SK-N-SH treated with all-trans-retinoic acid at 6 μM for 48 hours (cell line): ENCODE measurements at places on chromosomes 16 and 17.

DNA sequence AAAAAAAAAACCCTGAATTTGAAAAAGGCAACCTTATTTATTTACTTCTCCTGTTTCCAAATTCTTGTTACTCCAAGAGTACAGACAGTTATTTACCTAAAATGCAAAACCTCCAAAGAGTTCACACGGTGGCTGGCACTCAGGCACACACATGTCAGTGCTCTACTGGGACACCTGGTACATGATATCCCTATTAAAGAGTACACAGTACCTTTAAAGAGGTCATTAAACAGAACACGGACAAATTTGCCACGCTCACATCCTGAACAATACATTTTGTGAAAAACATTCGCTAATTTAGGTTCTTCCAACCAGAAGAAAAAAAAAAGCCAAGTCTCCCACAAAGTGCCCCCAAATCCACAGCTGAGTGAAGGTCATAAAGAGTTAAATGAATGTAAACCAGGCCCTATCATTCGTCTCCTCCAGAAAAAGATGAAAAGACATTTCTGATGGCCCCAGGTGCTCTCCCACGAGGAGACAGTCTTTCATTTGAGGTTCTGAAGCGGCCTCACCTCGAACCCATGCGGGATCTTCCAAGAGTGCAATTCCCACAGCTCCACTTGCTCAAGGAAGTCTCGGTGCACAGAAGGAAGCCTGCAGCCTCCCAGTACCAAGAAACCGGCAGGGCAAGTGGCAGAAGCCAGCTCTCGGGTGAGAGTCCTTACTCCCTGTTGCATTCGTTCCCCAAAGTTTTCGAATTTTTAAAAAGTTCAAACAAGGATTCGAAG, 993 bp downstream of the ERN1 start:
- peak; percentile 23 for ATAC-seq

DNA sequence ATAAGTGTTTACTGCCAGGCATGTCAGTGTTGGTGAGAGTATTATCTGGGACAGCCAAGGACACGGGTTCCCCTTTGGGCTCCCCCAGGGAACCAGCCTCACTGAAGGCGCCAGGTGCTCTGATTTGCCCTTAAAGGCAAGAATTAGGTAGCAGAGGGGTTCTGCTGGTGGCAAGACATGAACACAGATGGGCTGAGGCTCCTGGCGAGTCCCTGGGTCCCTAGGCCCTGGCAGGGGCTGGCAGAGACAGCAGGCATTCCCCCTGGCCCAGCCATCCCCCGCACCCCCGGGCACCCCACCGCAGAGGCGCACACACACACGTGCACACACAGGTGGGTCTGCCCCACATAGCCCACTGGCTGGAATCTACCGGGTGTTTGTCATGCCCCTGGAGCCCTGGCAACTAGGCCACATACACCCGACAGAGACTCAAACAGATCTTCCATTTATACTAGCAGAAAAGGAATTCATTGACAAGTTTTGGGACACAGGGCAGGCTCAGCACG, 153.3 kb downstream of the C16orf78 start:
- no peak for ATAC-seq

GRCh38 chr16:70253291-70254106, 1.8 kb upstream of the EXOSC6 start:
- peak; percentile 43 for ATAC-seq

DNA sequence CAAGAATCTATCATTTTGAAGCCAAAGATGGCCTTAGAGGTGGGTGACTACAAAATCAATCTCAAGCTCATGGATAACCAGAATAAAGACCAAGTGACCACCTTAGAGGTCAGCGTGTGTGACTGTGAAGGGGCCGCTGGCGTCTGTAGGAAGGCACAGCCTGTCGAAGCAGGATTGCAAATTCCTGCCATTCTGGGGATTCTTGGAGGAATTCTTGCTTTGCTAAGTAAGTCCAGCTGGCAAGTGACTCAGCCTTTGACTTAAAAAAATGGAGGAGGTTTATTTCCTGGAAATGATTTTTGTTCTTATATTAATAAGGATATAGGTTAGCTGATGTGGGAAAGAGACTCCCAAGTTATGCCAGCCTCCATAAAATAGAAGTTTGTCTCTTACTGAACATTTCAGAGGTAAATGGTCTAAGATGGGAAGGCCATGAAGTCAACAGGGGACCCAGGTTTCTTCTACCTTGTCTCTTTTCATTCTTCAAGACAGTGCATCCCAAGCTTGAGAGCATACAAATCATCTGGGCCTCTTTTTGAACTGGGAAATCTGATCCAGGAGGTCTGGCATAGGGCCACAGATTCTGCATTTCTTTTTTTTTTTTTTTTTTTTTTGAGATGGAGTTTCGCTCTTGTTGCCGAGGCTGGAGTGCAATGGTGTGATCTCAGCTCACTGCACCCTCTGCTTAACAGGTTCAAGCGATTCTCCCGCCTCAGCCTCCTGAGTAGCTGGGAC, 19.8 kb upstream of the TANGO6 start:
- peak; percentile 90 for ATAC-seq

DNA sequence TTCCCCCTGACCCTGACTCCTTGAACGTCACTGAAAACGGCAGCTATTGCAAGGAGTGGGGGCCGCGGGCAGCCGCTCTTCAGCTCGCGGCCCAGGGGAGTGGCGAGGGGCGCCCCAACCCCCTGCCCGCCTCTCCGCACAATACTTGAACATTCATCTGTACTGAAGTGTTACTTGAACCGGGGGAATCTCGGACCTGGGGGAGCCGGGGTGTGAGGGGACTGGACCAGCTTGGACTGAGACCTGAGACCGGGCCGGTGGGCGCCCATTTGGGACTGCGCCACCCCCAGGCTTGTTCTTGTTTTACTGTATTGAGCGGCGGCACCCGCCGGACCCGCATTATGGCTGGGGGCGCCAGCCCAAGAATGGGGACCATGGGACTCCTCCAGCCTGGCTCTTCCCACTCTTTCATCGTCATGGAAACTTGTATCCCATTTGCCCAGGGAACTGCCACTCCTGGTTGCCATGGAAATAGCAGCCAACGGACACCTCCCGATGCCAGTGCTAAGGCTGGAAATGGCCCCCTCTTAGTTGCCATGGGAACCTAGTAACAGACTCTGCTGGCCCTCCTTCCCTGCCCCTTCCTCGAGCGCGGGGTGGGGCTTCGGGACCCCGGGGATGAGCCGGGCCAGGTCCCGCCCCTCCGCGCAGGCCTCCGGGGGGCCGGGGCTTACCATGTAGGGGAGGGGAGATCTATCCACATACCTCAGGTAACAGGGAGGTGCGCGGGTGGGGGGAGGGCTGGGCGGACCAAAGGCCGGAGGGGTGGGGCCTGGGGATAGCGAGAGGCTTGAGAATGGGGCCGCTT, 805 bp upstream of the ORAI3 start:
- peak; percentile 76 for ATAC-seq

GRCh38 chr17:37123386-37123785, 174.6 kb downstream of the AATF start:
- ATAC-seq, result no peak

GRCh38 chr16:57426356-57426755, 20.8 kb downstream of the CIAPIN1 start:
- ATAC-seq, result no peak

- no peak for ATAC-seq
Measured at GRCh38 chr16:87648236-87648635, 45.9 kb downstream of the JPH3 start.

GRCh38 chr16:28217326-28217725, 5.6 kb upstream of the XPO6 start:
- ATAC-seq, result no peak

GRCh38 chr17:6753006-6753445, 2.8 kb upstream of the XAF1 start:
- ATAC-seq, result peak; percentile 33; the same call in 2 of the 3 replicates

DNA sequence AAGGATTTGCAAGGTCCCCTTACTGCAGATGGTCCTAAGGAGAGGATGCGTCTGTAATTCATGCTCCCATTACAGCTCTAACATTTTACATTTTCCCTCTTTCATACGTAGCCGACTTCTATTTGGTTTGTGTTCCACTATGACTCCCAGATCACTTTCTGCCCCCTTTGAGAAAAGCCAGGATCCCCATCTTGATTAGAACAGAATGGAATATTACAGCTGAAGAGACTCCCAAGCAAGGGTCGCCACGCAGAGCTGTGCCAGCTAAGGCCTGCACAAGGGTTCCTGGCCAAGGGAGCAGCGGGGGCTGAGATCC, 3.4 kb upstream of the CDT1 start:
- no peak for ATAC-seq

DNA sequence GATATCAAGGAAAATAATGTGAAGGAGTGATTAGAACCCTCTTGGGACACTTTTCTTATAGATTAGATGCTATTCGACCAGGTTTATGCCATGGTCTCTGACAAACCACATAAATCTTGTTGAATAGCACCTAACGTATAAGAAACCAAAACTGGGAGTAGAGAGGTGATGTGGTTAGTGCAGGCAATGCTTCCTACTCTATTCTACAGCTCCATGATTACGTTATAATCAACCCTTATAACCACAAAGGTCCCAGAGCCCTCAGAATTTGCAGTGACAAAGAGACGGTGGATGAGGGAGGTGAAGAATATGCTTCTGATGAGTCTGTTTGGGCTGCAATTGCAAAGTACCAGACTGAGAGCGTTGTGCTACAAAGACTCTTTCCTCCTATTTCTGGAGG, 78.4 kb downstream of the ARHGAP44 start:
- ATAC-seq, result no peak

DNA sequence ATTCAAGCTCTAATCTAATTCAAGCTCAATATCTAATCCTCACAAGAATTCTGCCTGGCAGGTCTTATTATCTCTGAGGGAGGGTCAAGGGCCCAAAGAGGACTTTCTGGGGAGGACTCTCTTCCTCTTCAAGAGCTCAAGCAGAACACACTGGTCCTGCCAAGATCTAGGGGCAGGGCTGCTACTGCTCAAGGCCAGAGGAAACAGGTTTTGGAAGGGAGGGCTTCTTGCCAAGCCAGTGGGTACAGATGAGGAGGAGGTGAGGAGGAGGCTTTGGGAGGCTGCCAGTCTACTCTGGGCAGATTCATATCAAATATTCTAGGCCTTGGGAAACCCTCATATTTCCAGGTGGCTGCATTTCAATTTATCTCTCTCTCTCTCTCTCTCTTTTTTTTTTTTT, 51.8 kb upstream of the IL34 start:
- no peak for ATAC-seq

- ATAC-seq, result no peak
Measured at GRCh38 chr17:43757171-43757660, 1.4 kb downstream of the SOST start.

- no peak for ATAC-seq
Measured at GRCh38 chr16:30894540-30895368, 877 bp upstream of the BCL7C start.

- no peak for ATAC-seq
Measured at GRCh38 chr17:58539698-58540097, 25.3 kb upstream of the MTMR4 start.
